Suprapubic skin (tissue), 4 donors: ENCODE measurements at places on chromosomes 6 and 20. TPM values are rescaled to one million over a fixed set of nuclear protein-coding genes. Genes with fewer than 3 reads are reported as not detected.

GRCh38 chr6:16409531-16410441, 171.4 kb downstream of the GMPR start:
- peak; percentile 85 for DNase-seq

GRCh38 chr20:15927893-15928650, 645.2 kb downstream of the KIF16B start:
- DNase-seq, result no peak

TSBP1 gene
- not detected for total RNA-seq

DNA sequence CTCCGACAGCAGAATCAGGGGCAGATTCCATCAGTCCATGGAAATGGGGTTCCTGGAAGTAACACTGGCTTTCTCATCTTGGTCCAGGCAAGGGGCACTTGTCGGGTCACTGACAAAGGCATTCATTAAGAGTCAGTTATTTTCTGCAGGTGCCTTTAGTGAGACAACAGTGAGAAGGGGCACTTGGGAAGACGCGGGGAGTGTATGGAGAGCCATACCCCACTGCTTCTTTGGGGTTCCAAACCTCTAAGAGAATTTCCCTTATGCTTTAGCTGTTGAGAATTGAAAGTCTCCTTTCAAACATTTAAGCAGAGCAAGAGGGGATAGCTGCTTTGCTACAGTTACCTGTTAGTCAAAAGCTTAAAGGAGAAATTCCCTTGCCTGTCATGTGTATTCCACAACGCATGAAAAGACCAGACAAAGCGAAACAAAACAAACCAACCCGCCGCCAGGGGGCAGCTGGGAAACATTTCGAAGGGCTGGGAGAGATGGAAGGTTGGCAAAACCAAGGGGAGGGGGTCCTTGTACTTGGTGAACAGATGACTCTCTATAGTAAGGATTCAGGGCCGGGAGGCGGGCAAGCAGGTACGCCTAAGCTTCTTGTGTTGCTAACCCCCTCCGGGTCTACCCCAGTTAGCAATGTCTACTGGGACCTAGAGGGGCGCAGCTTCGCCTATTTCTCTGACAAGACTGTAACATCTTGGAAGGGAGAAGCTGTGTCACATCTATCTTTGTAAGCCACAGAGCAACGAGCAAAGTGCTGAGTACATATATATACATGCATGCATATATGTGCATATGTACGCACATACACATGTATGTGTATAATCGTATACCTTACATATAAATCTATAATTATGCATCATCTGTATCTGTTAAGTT, 474.9 kb upstream of the AGPAT4 start:
- DNase-seq, result no peak

GRCh38 chr6:15444081-15444731, 198.3 kb downstream of the JARID2 start:
- no peak for DNase-seq

- no peak for DNase-seq
These were observed 789.2 kb upstream of the SLC35B3 start for GRCh38 chr6:9224539-9224938.

CPNE5 gene
- total RNA-seq, result 1.2 TPM

DNA sequence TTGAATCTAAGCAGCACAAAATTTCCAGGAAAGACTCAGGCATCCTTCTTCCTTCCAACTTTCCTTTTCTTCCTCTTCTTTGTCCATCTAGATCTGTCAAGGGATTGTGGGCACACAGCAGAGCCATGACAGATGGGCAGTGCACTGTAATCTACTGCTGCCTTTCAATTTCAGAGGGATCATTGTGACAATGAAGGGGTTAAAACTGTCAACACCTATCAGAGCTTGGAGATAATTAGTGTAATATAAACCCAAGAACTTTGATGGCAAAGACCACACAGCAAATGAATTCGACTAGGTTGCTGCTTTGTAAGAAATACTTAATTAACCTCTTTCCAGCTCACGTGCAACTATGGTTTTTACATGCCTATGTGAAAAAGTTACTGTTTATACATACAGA, 55.0 kb downstream of the SAMD5 start:
- no peak for DNase-seq

- no peak for DNase-seq
These were observed 80.4 kb downstream of the JPH2 start for GRCh38 chr20:44106615-44107014.

GRCh38 chr6:35141007-35141655, at the start of gene TCP11:
TCP11 (minus strand) TSS chr6:35141339; CDS start chr6:35140870, 469 bp downstream.
- no peak for DNase-seq

GRCh38 chr20:10110151-10110550, 75.4 kb downstream of the ANKEF1 start:
- DNase-seq, result no peak

GRCh38 chr6:42831237-42831636, 48.2 kb upstream of the RPL7L1 start:
- no peak for DNase-seq

PDYN gene
- total RNA-seq, result not detected
